ENCODE measurements at places on chromosomes 16 and 17. TPM values are rescaled to one million over a fixed set of nuclear protein-coding genes. Genes with fewer than 3 reads are reported as not detected.

DRC3 gene
- 0.39 TPM for polyA plus RNA-seq

WNT9B gene
- 0.19 TPM for polyA plus RNA-seq

MRPL12 gene
- polyA plus RNA-seq = 21.2 TPM

- DNase-seq = no peak
- no peaks in the 10 kb centered on the region for H3K27me3 ChIP-seq
- no peak overlapping the region for H3K4me3 ChIP-seq
- H3K4me1 ChIP-seq = no peaks in the 10 kb centered on the region
- H3K36me3 ChIP-seq = peaks cover 5% of the 10 kb centered on the region
These were observed 23.9 kb downstream of the SGSM2 start for GRCh38 chr17:2361010-2361760.

GRCh38 chr16:53925107-53925410 lies 221.1 kb downstream of the FTO start:
- H3K27me3 ChIP-seq = no peaks in the 10 kb centered on the region
- H3K36me3 ChIP-seq = no peaks in the 10 kb centered on the region
- DNase-seq = no peak
- no peak overlapping the region for H3K4me3 ChIP-seq

DNA sequence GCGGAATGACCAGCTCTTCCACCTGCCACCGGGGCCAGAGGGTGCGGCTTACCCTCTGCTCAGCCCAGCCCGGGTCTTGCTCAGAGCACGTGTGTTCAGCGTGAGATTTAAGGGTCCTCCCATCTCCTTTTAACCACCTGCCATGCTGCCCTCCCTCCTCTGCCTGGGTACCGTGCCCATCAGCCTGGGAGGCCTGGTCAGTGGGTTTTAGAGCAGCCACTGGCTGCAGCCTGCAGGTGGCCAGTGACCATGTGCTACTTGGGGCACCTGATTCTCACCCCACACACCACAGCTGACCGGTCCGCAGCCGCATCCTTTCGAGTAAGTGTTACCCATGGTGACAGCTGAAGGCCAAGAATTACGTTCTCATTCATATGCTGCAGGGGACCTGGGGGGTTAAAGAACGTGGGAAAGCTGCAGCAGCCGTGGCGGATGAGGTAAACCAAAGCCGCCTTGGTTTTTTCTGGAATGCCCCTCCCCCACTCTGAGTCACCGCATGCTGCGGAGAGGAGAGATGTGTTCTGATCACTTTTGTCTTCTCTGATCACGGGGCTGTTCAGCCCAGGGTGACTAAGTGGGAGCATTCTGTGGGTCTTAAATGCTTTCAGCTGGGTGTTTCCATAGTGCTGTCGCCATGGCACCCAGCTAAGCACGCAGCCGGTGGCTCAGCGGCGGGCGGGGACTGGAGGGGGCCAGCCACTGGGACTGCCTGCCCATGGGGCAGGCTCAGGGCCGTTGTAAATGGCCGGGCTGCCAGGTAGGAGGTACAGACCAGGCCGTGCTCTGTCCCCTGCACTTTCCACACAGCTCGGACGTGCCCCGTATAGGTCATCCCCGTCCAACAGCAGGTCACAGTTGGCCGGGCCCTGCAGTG lies 59.8 kb downstream of the BAIAP2 start:
- peaks cover 29% of the 10 kb centered on the region for H3K4me1 ChIP-seq
- H3K27me3 ChIP-seq = no peaks in the 10 kb centered on the region
- peak; percentile 80 for DNase-seq

GRCh38 chr16:35305476-35305875 lies 1846.1 kb downstream of the TP53TG3F start:
- H3K27me3 ChIP-seq = no peaks in the 10 kb centered on the region
- H3K36me3 ChIP-seq = no peaks in the 10 kb centered on the region
- no peak overlapping the region for H3K4me3 ChIP-seq
- no peaks in the 10 kb centered on the region for H3K4me1 ChIP-seq
- no peak for DNase-seq

SPOP gene
- polyA plus RNA-seq = 26.5 TPM

GRCh38 chr17:35046740-35047283 lies 16.7 kb downstream of the RFFL start:
- no peaks in the 10 kb centered on the region for H3K27me3 ChIP-seq
- H3K4me1 ChIP-seq = peaks cover 42% of the 10 kb centered on the region
- peak overlapping the region; percentile 12 for H3K4me3 ChIP-seq
- no peak overlapping the region for H3K27ac ChIP-seq
- DNase-seq = no peak

DNA sequence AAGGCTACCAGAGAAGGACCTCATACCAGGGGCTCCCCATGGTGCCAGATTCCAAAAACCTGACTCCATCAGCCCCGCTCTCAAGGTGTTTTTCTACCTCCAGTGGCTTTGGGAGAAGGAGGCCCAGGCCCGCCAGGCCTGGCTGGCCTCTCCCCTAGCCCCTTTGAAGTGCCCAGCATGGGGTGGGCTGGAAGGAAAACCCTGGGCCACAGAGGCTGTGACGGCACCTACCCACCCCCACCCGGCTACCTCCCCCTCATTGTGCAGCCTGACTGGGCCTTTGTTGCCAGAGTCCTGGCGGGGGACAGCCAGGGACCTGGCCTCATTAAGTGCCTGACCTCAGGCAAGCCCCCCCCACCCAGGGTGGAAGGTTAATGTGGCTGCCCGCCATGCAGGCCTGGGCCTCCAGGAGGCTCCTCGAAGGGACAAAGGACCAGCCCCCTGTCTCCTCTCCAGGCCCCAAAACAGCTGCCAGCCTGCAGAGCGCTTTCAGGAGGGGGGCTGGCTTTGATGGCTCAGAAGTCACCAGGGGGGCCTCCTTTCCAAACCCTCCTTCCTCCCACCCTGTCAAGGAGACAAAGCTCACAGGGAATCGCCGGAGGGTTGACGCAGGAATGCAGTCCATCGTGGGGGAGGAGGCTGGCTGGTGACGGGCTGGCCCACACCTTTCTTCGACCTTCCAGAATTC lies 159.4 kb downstream of the ZNF423 start:
- no peaks in the 10 kb centered on the region for H3K36me3 ChIP-seq
- peaks cover 36% of the 10 kb centered on the region for H3K27me3 ChIP-seq
- no peak for DNase-seq
- no peaks in the 10 kb centered on the region for H3K4me1 ChIP-seq

DNA sequence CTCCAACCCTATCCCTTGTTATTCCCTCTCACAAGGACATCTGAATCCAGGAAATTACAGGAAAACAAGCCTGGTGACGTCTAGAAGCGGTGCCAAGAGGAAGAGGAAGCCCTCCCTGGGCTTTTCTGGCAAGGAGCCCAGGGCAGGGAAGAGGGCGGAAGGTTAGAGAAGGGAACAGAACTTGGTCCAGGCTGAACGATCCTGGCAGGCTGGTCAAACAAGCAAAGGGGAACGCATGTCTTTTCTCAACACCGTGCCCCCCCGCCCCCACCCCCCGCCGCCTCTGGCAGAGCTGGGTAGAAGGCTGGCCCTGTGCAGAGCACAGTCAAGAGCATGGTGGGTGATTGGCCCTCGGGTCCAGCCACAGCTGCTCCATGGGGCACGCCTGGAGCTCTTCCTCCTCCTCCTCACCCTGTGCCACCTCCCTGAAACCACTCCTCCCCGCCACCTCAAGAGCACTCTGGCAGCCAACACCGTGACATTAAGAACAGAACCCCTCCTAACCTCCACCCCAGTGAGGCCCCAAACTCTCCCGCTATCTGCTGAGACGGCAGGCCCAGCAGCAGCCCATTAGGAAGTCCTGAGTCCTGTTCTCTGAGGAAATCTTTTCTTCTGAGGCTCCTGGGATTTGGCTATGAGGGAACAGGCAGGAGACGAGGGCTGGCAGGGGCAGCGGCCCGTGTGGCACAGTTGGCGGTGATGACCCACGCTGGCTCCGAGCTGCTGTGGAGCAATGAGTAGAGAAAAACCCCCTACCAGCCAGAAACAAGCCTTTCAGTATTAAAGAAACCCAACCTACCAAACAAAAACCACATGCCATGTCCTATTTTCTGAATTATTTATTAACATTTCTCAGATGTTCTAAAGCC lies 7.3 kb downstream of the C16orf86 start:
- H3K4me1 ChIP-seq = peaks cover 21% of the 10 kb centered on the region
- no peaks in the 10 kb centered on the region for H3K27me3 ChIP-seq
- no peak overlapping the region for H3K4me3 ChIP-seq
- H3K36me3 ChIP-seq = peaks cover 2% of the 10 kb centered on the region
- H3K27ac ChIP-seq = peak overlapping the region; percentile 41
- peak; percentile 75 for DNase-seq

GRCh38 chr17:79073016-79073705 lies 1.5 kb upstream of the ENGASE start:
- H3K27me3 ChIP-seq = no peaks in the 10 kb centered on the region
- peaks cover under 1% of the 10 kb centered on the region for H3K36me3 ChIP-seq
- no peak overlapping the region for H3K4me3 ChIP-seq
- H3K27ac ChIP-seq = peak overlapping the region; percentile 70
- peaks cover 26% of the 10 kb centered on the region for H3K4me1 ChIP-seq
- no peak for DNase-seq

DNA sequence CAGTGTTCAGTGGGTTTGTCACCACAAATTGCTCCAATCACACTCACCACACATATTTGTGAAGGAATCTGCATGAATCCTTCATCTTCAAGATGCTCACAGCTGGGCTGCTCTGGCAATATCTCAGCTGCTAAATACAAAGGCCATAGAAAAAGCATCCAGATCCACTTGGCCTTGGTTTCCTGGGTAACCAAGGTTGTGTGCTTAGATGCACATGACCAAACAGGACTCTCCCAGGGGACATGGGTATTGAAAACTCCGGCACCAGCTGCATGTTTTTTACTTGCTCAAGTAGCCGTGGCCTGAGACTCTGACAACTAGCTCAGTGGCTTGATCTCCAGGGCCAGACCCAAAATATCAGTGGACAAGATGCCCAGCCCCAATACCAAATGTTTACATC lies 131.3 kb downstream of the CBLN1 start:
- no peaks in the 10 kb centered on the region for H3K4me1 ChIP-seq
- no peak for DNase-seq
- no peaks in the 10 kb centered on the region for H3K27me3 ChIP-seq
- no peak overlapping the region for H3K27ac ChIP-seq
